ENCODE measurements at places on chromosomes 11 and 22.

DNA sequence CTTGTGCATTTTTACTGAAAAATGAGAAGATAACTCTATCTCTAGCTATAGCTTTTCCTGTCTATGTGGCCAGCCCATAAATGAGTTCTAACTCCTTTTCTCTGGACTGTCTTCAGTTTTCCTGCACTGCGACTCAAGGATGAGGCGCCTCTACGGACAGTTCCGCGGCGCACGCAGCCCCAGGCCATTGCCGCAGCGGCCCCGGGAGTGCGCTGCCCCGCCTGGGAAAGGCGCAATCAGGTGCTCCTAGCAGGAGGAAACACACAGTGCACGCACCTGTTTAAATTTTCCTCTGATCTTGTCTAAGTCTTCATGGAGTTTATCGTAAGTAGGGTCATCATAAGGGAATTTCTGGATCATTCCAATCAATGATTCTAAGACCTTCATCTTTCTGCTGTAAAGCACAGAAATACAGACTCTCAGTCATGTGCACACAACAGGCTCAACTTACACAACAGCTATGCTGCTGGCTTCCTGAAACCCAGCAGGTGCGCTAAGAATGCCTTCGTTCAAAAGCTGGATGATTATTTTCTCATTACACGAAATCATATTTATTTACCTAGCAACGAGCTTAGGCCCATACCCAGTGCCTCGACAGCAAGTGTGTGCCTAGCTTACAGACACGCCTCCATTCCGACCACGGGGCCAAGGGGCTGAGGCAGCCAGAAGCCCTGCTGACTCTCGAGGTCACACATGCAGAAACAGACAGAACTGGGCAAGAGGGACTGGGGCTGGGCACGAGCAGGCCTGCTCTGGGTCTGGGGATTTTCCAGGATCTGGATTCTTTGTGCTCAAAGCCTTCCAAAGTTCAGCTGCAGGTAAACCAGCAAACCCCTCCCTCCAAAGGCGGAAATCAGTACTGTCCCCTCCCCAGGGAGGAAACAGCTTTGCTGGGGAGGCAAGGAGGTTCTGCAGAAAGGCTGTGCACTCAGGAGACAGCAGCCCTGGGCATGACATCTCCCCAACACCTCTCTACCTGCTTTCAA is 7.2 kb downstream of the LTO1 start:
- DNase-seq, result no peak

DNA sequence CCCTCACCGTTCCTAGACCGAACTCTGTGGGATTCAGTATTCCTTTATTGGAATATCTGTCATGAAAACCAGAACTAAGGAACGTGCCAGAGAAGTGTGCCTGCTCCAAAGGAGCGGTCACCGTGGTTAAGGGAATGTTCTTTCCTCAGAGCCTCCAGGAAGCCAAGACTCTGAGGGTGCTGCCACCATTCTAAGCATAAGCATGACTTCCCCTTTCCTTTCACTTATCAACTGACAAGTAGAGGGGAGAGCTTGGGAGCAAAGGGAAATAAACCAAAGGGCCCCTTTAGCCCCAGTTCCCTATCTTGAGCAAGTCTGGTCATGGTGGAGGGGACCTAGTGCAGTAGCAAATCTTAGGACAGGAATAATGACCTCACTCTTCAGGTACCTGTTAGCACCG is 26.8 kb downstream of the CTR9 start:
- no peak for DNase-seq

DNA sequence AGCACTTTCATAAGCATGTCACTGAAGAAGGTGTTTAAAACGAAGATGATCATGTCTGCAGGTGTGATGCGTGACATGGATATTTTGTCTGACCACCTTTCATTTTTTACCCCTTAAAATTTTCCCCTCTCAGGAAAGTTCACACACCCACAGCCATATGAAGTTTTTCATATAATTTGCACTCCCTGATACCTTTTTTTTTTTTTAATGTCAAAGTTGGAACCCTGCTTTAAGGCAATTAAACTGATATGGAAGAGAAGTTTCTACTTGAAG is 104.6 kb downstream of the ATXN10 start:
- DNase-seq, result no peak

- no peak for DNase-seq
Measured at GRCh38 chr11:2989006-2989405, 3.1 kb downstream of the NAP1L4 start.

- no peak for DNase-seq
Measured at GRCh38 chr11:93652161-93652597, 9.3 kb upstream of the CEP295 start.

- DNase-seq, result no peak
Measured at GRCh38 chr11:34620820-34621792, at the start of gene EHF. Gene EHF (plus strand): TSS chr11:34621093. CDS start chr11:34642631, 21,538 bp downstream.

- DNase-seq, result no peak
Measured at GRCh38 chr11:86183694-86184093, 60.9 kb upstream of the EED start.

DNA sequence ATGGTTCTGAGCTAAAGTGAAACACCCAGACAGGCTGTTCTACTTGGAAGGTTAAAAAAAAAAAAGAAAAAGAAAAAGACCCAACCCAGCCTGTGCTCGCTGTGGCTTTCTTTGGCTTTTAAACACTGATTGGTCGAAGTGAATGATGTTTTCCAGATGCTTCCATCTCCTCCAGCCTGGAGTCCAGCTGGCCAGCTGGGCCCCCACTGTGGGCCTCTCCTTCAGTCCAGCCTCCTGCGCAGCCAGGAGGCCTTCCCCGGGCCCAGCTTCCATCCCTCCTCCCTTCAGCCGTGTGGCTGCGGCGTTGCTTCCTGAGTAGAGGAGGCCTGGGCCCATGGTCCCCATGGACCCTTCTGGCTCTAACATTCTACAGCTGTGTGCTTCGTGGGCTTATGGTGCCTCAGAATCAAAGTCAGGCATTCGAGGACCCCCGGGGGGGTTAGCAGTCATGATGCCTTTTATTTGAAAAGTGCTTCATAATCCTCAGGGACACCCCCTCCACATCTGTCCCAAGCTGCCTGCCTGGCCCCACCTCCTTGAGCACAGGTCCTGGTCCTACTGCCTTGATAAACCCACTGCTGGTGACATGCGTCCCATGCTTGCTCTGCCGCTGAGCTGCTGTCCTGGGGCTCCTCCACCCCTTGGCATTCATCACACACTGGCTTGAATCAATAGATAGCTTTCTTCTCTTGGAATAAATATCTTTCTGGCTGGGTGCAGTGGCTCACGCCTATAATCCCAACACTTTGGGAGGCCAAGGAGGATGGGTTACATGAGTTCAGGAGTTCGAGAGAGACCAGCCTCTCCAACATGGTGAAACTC is 42.2 kb upstream of the FBLN1 start:
- no peak for DNase-seq

GRCh38 chr22:30947173-30947815 is 21.3 kb downstream of the MORC2 start:
- no peak for DNase-seq

DNA sequence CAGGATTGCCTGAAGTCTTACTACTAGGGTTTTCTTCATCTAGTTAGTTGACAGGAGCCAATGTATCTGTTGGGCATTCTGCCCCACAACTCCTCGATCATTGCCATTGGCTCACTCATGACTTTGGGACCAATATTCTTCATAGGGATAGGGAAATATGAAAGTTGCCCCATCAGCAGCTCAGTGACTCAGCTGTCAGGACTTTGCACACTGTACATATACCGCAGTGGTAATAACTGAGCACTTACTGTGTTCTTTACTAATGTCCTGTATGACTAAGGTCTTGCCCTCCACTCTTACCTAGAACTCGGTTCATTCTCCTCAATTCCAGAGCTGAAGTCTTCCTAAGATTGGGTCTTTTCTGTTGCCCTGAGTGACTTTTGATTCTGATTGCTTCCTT is 46.8 kb upstream of the PGR start:
- DNase-seq, result no peak

GRCh38 chr22:40113696-40114095 is 64.0 kb upstream of the TNRC6B start:
- no peak for DNase-seq

GRCh38 chr11:97237151-97237550 is 847.3 kb downstream of the JRKL start:
- DNase-seq, result no peak

- DNase-seq, result no peak
Measured at GRCh38 chr11:124880290-124880611, 15.0 kb downstream of the ROBO3 start.

DNA sequence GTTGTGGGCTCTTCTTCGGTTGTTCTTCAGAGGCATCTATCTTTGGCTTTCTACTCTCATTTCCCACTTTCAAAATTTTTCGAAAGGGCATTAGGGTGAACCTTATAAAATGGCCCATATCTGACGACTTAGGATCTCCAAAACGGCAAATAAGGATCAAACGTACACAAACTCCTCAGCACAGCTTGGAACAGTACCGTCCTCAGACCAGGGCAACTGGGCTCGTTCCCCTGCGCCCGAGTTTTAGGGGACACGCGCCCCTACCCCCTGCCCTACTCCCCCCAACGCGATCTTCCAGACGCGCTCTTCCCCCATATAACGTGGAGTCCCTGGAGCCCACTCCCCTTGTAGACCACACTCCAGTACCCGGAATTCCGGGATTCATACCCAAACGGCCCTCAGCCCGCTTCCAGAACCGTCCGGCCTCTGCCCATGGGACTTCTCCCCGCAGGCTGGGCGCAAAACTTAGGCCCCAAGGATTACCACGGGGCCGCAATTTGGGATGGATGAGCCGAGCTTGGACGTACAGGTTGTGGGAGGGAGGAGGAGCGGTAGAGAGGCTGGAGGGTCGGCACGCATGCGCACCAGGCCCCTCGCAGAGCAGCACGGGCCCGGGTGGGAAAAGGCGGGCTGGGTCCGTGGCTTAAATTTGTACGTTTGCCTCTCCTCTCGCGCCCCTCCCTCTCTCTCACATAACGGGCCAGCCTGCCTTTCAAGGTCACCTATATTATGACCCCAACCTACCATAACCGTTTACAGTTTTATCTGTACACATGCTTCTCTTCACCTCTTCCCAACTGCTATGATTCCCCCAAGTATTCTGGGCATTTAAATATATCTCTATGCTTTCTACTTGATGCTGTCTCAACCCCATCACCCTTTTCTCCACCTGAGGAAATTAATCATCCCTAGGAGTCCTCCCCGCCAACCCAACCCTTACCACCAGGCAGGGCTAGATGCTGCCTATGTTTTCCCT is 3.4 kb downstream of the CCDC89 start:
- peak; percentile 36 for DNase-seq

DNA sequence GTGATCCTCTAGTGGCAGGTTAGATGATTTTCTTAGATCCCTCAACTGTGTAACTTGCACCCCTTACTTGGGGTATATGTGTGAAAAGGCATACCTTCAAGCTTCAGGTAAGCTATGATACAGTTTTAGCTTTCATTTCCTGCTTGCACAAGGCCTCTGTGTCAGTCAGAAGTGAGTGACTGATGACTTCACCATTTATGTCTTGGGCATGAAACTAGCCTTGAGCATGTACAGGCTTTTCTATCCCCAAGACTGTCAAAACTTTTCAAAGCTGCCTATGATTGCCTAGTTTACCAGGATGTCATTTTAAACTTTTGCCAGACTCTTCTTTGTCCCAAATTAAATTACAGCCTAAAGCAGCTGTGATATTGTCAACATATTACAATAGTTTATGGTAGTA is 286.1 kb upstream of the CNTN5 start:
- no peak for DNase-seq

DNA sequence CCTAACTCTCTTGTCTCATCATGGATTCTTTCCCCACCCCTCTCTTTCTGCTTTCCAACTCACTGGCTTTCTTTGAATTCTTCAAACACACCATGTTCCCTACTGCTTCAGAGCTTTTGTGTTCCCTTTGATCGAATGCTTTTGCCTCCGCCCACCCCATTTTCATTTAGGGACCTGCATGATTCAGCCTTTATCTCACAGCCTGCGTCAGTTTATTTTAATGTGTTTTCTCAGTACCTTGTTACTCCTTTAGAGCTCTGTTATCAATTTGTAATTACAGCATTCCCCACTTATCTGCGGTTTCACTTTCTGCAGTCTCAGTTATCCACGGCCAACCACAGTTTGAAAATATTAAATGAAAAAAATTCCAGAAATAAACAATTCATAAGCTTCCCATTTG is 451.3 kb downstream of the METTL15 start:
- no peak for DNase-seq

- DNase-seq, result no peak
Measured at GRCh38 chr11:57873196-57873911, 111.8 kb downstream of the CTNND1 start.

GRCh38 chr11:40285558-40285957 is 1173.9 kb downstream of the LRRC4C start:
- DNase-seq, result no peak

DNA sequence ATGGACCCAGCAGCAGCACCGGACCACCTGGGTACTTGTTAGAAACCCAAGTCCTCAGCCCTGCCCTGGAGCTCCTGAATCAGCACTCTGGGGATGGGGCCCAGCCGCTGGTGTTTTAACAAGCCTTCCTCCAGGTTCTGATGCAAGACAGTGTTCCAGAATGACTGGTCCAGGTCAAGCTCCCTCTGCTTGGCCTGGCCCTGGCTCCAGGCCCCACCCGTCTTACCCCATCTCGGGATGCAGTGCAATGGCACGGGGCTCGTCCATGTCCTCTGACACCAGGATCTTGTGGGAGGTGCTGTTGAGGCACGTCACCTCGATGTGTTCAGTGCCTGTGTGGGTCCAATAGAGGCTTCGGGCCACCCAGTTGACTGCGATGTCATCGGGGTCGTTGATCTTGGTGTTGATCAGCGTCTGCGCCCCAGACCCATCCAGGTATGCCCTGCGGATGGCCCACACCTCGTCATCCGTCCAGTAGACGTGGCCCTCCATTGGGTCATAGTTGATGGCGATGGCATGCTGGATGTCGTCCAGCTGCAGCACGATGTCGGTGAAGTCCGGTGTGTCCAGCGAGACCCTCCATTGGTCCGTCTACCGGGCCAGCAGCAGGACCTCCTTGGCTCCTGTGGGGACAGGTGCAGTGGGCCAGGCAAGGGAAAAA is 140.3 kb downstream of the CRYBB2 start:
- DNase-seq, result no peak
